Epithelial cell of alveolus of lung (primary cell): ENCODE measurements at places on chromosomes 3 and 15. TPM values are rescaled to one million over a fixed set of nuclear protein-coding genes. Genes with fewer than 3 reads are reported as not detected.

Gene ZSCAN2
- total RNA-seq: 10.7 and 17.6 TPM in 2 replicates

Gene KNG1
- not detected in 2 replicates for total RNA-seq

Gene GOLGA8H
- total RNA-seq: not detected in 2 replicates

Gene KBTBD13
- 0.13 TPM in 1 of 2 replicates, not detected in the other for total RNA-seq

Gene MLH1
- 23.6 and 34.8 TPM in 2 replicates for total RNA-seq

Gene ABHD5
- total RNA-seq: 13.1 and 19.7 TPM in 2 replicates

Gene TM4SF18
- 0.56 and 2.2 TPM in 2 replicates for total RNA-seq

Gene CILP
- under 0.01 and 0.08 TPM in 2 replicates for total RNA-seq

Gene STOML1
- 9.7 and 23.5 TPM in 2 replicates for total RNA-seq

Gene SAMMSON
- total RNA-seq: 1.5 TPM in 1 of 2 replicates, not detected in the other

Gene CFAP20DC
- 0.64 and 2.8 TPM in 2 replicates for total RNA-seq
